ENCODE measurements at places on chromosomes 7 and 10.

DNA sequence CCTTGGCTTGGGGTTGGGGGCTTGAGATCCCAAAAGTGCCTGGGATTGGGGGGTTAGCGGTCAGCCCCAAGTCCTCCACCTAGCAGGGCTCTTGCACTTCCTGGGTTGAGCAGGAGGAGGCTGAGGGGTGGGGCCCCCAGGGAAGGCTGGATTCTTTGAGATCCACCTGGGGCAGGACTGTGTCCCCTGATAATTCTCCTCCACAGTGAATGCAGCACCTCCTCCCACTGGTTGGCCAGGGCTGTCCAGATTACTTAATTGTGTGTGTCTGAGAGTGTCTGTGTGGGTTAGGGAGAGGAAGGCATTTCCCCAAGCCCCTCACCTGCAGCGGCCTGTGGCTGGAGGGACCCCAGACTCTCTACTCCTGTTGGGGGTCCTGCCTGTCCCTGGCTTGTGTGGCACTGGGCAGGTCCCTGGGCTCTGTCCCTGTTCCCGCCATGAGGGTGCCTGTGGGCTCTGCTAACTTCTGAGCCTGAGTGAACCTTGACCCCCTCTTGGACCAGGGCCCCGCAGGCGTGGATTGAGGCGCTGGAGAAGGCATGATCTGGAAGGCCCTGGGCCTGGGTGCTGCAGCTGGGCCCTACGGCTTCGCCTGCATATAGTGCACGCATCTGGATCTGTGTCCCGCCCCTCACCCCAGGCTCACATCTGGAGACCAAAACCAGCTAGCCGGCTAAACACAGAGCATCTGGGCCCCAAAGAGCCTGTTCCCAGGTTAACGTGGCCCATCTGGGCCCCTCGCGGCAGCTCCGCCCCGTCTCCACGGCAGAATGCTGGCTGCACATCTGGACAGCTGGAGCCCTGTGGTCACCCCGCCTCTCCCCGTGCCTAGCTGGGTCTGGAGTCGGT, 10.4 kb downstream of the TMEM270 start:
- no peak for DNase-seq

- DNase-seq, result no peak
Measured at GRCh38 chr7:45203936-45204445, 46.4 kb downstream of the RAMP3 start.

DNA sequence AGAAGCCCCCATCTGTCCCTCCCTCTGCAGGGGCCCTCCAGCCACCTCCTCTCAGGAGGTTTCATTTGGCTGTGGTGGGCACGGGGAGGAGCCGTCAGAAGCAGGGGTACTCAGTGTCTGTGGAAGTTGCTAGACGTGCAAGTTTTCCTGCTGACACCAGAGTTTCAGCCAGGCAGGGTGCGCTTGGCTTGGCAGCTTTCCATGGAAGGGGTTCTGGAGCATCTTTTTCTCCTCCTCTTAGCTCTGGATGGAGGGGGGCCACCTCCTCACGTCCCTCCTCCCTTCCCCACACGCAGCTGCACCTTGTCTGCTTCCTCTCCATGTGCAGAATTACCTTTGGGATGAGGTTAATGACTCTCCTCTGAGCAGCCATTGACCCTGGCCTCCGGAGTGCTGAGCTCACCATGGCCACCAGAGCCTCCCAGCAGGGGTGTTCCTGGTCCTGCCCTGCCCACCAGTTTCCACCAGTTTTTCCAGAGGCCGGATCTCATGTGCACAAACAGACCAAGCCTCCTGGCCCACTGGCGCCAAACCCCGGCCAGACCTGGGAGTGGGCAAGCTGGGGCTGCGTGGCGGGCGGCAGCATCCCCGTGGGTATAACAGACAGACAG, 579.8 kb upstream of the FOXK1 start:
- no peak for DNase-seq

- DNase-seq, result no peak
Measured at GRCh38 chr7:87785368-87785995, 90.7 kb downstream of the SLC25A40 start.

DNA sequence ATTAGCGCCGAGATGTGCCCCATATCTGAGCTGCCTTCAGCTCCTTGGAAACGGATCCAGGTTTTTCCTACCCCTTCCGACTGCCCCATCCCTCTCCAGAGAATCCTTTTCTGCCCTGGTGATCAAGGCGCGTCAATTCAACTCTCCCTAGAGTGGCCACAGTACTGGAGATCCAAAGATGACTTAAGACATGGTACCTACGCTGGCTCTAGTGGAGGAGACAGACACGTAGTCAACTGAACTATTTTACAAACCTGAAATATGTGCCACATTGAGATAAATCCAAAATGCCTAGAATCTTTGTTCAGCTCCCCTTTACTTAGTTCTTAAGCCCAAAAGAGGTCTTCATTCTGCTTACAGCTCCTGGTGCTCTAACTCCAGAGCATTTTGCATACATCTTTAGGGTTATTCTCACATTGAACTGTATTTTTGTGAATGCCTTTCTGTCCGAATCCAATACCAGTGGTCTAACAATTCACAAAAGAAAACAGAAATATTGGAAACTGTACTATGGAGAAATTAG, 444 bp upstream of the TNPO3 start:
- no peak for DNase-seq

- DNase-seq, result no peak
Measured at GRCh38 chr10:86657396-86658011, 3.2 kb downstream of the OPN4 start.
